T-helper 9 cell (primary cell): ENCODE measurements at places on chromosomes 12 and 14.
A peak's percentile ranks its signal among the peaks of the same experiment; 100 is the strongest.

DNA sequence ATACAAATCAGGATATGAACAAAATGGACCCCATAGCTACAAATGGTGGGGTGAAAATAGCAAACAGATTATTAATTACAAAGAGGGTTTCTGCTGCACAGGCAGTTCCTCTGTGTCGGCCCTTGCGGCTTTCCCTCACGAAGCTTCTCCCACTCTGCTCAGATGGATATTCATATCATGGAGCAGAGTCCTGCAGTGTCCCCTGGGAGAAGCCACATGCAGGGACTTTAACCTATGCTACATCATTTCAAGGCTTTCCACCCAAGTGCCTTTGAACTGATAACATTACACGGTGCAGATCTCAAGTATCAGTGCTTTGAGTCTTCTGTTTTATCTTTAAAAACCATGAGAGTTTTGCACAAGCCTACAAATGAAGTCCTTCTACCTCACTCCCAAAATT is 229.1 kb downstream of the PPM1H start:
- no peak for DNase-seq

GRCh38 chr12:72502546-72502945 is 230.4 kb downstream of the TRHDE start:
- no peak for DNase-seq

DNA sequence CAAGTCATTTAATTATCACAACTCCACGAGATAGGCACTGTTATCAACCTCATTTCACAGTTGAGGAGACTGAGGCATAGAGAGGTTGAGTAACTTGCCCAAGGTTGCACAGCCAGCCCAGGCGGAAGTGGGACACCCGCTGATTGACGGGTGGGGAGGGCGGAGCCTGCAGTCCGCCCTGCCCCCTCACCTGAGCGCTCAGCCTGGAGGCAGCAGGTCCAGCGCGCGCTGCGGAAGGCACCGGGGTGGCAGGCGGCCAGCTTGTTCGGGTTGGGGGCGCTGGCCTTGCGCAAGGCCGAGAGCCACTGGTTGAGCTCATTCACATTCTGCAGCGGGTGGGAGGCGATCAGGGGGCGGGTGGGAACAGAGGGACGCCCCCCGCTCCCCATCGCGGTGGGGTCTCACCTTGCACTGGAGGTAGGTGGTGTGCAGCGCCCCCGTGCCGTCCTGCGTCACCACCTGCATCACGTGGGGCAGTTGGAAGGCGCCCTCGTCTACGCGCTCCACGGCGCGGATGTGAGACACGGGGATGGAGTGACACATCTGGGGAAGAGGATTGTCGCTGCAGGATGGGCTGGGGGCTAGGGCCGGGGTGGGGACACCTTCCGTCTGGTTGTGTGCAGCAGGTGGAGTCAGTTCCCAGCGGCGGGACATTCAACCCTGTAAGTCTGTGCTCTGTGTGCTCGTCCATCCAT is 31.7 kb downstream of the RASAL1 start:
- DNase-seq = peak; percentile 52

DNA sequence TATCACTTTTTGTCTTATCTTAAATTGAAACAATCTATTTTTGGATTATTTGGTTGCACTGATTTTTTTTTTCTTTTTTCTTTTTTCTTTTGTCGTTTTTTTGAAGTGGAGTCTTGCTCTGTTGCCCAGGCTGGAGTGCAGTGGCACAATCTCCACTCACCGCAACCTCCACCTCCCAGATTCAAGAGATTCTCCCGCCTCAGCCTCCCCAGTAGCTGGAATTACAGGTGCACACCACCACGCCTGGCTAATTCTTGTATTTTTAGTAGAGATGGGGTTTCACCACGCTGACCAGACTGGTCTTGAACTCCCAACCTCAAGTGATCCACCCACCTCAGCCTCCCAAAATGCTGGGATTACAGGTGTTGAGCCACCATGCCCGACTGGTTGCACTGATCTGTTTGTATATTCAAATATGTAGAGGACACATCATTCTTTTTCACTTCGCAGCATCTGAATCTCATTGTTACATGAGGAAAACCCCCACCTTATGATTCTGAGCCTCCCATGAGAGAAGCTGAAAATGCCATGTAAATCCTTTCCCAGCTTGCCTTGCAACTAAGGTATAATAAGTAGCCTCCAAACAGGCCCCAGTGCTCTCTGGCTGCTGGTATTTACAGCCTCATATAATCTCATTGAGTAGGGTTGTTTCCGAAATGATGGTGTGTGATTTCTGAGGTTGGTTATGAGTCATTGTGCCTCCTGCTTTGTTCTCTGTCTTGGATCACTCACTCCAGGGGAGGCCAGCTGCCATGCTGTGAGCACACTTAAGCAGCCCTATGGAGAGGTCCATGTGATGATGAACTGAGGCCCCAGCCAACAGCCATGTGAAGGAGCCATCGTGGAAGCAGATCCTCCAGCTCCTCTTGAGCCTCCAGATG is 5.2 kb upstream of the HSP90B1 start:
- no peak for DNase-seq

- DNase-seq = no peak
These were observed 9.5 kb downstream of the CDKN1B start for GRCh38 chr12:12726555-12727093.

DNA sequence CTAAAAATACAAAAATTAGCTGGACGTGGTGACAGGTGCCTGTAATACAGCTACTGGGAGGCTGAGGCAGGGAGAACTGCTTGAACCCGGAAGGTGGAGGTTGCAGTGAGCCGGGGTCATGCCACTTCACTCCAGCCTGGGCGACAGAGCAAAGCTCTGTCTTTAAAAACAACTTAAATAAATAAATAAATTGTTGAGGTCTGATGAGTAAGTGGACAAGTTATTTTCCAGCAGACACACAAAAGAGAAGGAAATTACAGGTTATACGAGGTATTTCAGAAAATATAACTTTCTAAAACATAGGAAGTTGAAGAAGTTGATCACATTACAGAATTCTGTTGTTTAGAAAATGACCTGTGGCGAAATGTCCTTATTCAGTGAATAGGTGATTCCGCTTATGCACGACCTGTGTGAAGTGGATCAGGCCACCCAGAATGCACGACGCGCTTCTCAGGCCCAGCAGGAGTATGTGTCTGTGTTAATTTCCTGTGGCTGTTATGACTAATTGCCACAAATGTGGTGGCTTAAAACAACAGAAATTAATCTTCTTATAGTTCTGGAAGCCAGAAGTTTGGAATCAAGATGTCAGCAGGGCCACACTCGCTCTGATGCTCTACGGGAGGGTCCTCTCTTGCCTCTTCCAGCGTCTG is 38.1 kb downstream of the P2RX7 start:
- DNase-seq = no peak

GRCh38 chr14:35727764-35728163 is 81.3 kb downstream of the RALGAPA1 start:
- no peak for DNase-seq

GRCh38 chr12:91566328-91567099 is 383.9 kb upstream of the DCN start:
- no peak for DNase-seq

DNA sequence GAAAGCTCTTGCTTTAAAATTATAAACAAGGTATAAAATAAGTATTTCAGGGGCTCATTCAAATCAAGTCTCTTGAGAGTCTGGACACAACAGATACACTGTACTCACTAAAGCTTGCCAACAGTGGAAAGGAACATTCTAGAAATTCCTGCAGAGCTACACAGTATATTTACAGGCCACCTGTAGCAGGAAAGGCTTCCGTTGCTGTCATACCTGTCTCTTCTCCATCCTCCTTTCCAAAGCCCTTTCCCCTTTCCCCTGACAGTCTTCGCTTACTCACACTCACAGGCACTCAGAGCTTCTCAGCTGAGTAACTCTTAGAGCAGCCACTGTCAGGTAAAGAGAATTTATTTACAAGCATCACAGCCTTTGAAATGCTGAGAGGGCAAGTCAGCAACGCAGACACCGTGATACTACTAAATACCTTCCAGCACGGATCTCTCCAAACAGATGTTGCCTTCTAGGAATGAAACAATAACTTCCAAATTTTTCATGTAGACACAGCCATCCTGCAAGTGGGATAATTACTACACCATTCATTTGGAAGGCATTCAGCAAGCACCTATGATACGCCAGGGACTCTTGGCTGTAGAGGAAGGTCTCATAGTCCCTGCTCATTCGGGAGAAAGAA is 167.9 kb downstream of the FOXN3 start:
- no peak for DNase-seq
